ENCODE measurements at places on chromosomes 6 and 20.

- no peak for DNase-seq
Measured at GRCh38 chr20:17912916-17913315, 55.7 kb downstream of the SNX5 start.

- DNase-seq = peak; percentile 50
Measured at GRCh38 chr20:4130404-4131189, 115.2 kb upstream of the RNF24 start.

- no peak for DNase-seq
Measured at GRCh38 chr6:70998148-70998547, 41.3 kb upstream of the B3GAT2 start.

DNA sequence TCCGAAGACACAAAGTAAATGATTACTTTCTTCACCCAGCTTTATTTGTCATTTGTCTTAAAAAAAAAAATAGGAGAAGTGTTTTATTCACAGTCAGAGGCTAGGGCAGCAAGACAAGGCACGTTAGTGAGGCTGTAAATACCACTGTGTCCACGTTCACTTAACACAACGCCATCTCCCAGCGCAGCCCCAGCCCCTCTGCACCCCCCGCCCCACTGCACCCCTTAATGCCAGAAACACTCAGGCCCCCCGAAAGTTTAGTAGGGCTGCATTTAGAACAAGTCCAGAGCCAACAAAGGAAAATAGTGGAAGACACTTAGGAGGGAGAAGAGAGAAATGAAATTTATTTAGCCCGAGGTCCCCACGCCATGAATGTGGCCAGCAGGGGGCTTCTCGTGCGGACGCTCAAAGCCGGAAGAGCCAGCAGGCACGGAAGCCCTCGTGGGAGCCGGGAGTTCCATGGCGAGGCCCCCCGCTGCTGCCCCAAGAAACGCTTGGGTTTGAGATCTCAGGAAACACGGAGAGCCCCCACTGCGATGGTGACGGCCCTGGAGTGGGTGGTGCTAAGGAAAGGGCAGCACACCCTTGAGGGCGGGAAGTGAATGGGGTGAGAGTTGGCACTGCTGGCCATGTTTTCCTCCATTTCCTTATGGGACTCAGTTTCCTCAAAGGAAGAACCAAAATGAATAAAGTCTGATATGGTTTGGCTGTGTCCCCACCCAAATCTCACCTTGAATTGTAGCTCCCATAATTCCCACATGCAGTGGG is 50.2 kb downstream of the IYD start:
- peak; percentile 45 for DNase-seq
